Activated naive CD4-positive, alpha-beta T cell (primary cell): ENCODE measurements at places on chromosomes 6 and 20.

- DNase-seq, result no peak
Observed at GRCh38 chr6:16320533-16321340, 82.3 kb downstream of the GMPR start.

DNA sequence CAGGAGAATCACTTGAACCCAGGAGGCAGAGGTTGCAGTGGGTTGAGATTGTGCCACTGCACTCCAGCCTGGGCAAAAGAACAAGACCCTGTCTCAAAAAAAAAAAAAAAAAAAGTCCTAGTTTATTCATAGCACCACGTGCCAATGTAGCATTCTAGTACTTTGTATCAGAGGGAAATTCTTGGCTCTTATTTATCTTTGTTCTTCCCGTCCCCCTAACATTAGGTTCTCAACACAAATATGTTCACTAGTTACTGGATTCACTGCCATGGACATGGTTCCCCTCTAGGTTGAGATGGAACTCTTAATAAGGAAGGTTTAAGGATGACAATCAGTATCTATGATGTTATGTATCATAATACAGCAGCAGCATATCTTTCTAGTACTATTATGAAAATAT is 178.5 kb downstream of the KIF6 start:
- DNase-seq, result no peak

GRCh38 chr20:47070176-47070575 is 175.5 kb downstream of the EYA2 start:
- no peak for DNase-seq

DNA sequence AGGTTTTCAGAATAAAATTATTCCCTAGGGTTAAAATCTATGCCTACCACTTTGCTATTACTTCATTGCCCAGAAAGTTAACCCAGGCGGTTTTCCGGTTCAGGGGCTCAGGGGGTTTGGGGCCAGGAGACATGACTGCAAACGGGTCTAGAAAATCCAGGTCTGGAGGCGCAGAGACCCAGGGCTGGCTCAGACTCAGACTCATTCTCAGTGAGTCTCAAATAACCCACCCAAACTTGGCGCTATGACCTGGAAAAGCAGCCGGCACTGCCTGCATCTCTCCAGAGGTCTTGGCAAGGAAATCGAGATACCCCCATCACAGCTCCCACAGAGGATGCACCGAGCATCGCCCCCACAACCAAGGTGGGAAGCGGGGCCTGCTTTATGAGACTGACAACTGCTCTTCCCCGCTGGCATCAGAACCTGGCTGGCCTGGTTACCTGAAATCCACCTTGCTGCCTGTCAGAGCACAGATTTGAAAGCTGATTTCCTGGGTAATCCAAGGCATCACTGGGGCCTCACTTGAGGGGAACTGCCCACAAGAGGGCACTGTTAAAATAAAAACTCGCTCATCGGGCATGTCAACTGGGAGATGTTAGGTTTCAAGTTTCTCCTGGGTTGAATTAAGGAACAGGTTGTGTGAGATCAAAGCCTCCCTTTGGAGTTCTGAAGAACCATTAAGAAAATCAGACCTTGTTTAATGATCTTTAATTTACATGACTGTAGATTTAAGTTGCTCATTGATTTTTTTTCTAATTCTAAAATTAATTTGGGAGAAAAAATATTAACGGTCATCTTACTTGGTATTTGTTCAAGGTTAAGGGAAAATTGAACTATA is 55.1 kb downstream of the KIF16B start:
- no peak for DNase-seq

- no peak for DNase-seq
Observed at GRCh38 chr6:107576852-107577251, 86.9 kb downstream of the SOBP start.

GRCh38 chr20:34262488-34263288 is 21.5 kb downstream of the ASIP start:
- DNase-seq, result no peak
